Activated T-cell treated with anti-CD3 and anti-CD28 coated beads, Interleukin-2, amount 50 U/mL, for 72 hours (primary cell): ENCODE measurements at places on chromosomes 4 and X. TPM values are rescaled to one million over a fixed set of nuclear protein-coding genes. Genes with fewer than 3 reads are reported as not detected.

GRCh38 chrX:74132280-74132679 lies 171.7 kb upstream of the ZCCHC13 start:
- no peak overlapping the region for H3K27ac ChIP-seq
- no peak overlapping the region for H3K4me3 ChIP-seq
- H3K36me3 ChIP-seq, result no peaks in the 10 kb centered on the region
- no peak for DNase-seq
- H3K4me1 ChIP-seq, result no peaks in the 10 kb centered on the region
- peaks cover 15% of the 10 kb centered on the region for H3K27me3 ChIP-seq

Gene PNMA6F
- total RNA-seq, result not detected

GRCh38 chr4:16770710-16771285 lies 127.6 kb downstream of the LDB2 start:
- H3K4me1 ChIP-seq, result no peaks in the 10 kb centered on the region
- no peaks in the 10 kb centered on the region for H3K36me3 ChIP-seq
- peak overlapping the region; percentile 30 for H3K27ac ChIP-seq
- peaks cover 26% of the 10 kb centered on the region for H3K27me3 ChIP-seq
- H3K4me3 ChIP-seq, result no peak overlapping the region
- DNase-seq, result no peak

DNA sequence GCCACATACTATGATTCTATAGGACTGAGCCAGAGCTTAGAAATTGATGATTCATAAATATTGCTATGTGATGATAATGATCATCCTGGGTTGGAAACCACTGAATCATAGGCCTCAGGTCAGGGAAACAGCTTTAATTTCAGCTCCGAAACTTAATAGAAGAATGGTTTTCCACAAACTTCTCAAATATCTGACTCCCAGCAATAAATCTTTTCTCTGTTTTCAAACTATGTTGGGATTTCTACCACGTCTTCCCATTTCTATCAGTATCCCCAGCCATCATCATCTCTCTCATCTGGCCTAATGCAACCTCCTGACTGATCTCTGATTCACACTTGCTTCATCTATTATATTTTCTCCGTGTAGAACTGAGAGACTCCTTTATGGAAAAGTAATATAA lies 521.8 kb upstream of the AGA start:
- no peak for DNase-seq
- H3K4me3 ChIP-seq, result no peak overlapping the region
- no peaks in the 10 kb centered on the region for H3K27me3 ChIP-seq
- H3K4me1 ChIP-seq, result no peaks in the 10 kb centered on the region
- H3K36me3 ChIP-seq, result no peaks in the 10 kb centered on the region

GRCh38 chr4:73303711-73304110 lies 45.1 kb upstream of the ANKRD17 start:
- H3K4me1 ChIP-seq, result no peaks in the 10 kb centered on the region
- H3K27me3 ChIP-seq, result no peaks in the 10 kb centered on the region
- no peak for DNase-seq
- no peaks in the 10 kb centered on the region for H3K36me3 ChIP-seq
- H3K27ac ChIP-seq, result no peak overlapping the region
